Thymus (tissue), 14 donors: ENCODE measurements at places on chromosomes 16 and 17.
A peak's percentile ranks its signal among the peaks of the same experiment; 100 is the strongest.

DNA sequence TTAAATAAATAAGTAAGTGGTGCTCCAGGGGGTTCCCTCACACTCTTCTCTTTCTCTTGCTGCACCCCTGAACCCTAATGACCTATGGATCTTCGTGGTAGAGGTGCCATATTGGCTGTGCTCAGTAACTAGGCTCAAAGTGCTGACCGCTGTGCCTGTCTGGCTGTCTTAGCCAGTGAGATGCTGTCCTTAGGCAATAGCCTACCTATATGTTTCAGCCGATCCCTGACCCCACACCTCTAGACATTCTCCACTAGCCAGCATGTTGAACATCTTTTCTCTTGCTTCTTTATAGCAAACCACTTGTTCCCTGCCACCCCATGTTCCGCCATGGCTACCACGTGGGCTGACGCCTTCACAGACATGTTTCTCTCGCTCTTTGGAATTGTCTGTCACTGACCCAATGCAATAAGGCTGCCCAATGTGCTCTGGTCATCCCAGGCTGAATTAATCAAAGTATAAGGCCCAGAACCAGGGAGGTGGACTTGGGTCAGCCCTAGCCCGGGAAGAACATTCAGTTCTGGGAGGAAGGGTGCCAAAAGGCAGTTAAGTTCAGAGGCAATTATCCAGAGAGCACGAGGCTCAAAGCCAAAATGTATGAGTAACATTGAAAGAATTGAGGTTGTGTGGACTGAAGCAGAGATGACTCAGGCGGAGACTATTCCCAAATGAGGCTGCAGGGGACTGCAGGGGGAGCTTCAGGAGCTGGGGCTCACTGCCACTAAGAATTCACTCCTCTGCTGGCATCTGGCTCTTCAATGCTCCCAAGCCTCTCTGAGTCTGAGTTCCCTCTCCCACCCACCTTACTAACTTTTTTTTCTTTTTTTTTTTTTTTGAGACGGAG, 28.7 kb upstream of the TNRC6A start:
- DNase-seq: no peak

DNA sequence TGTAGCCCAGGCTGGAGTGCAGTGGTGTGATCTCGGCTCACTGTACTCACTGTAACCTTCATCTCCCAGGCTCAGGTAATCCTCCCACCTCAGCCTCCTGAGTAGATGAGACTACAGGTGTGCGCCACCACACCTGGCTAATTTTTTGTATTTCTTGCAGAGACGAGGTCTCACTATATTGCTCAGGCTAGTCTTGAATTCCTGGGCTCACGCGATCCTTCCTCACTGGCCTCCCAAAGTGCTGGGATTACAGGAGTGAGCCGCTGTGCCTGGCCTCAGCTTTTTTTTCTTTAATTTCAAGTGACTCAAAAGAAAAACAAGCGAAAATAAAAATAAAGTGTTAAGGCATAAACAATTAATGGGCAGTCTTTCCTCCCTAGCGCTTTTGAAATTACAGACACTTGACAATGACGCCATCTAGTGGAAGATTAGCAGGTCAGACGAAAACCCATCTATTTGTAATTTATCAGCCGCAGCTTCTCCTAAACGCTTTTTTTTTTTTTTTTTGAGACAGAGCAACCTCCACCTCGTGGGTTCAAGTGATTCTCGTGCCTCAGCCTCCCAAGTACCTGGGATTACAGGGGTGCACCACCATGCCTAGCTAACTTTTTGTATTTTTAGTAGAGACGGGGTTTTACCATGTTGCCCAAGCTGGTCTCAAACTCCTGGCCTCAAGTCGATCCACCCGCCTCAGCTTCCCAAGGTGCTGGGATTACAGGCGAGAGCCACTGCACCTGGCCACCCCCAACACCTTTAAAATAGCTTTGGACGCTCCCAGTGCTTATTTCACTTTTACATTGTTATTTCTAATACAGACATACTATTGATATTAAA, 28.1 kb upstream of the PECAM1 start:
- DNase-seq: peak; percentile 77

GRCh38 chr17:64148017-64148631, 18.2 kb upstream of the ERN1 start:
- no peak for DNase-seq

- no peak for DNase-seq
Observed at GRCh38 chr17:11140043-11140442, 101.0 kb upstream of the SHISA6 start.

GRCh38 chr17:81733507-81734404, 21.7 kb downstream of the SLC25A10 start:
- peak; percentile 45 for DNase-seq

- no peak for DNase-seq
Observed at GRCh38 chr17:72125226-72125651, 4.4 kb downstream of the SOX9 start.

- DNase-seq: no peak
Observed at GRCh38 chr16:75461575-75461974, 2.9 kb downstream of the TMEM170A start.

- DNase-seq: no peak
Observed at GRCh38 chr16:53695070-53695469, 8.6 kb downstream of the RPGRIP1L start.

GRCh38 chr16:47488051-47488450, 26.9 kb downstream of the PHKB start:
- DNase-seq: no peak

GRCh38 chr16:8660841-8661301, 13.5 kb upstream of the ABAT start:
- DNase-seq: peak; percentile 37

DNA sequence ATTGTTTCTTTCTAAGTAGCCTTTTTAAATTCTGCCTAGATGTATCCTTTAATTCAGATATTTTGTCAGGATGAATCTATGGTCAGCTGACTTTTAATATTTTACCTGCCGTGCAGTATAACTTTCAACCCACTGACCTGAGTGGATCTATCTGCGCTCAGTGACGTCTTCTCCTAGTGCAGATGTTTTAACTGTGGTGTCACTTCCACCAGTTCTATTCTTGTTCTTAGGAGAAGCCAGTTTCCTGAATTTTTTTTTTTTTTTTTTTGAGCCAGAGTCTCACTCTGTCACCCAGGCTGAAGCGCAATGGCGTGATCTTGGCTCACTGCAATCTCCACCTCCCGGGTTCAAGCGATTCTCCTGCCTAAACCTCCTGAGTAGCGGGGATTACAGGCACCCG, 5.0 kb upstream of the TM4SF5 start:
- DNase-seq: no peak

DNA sequence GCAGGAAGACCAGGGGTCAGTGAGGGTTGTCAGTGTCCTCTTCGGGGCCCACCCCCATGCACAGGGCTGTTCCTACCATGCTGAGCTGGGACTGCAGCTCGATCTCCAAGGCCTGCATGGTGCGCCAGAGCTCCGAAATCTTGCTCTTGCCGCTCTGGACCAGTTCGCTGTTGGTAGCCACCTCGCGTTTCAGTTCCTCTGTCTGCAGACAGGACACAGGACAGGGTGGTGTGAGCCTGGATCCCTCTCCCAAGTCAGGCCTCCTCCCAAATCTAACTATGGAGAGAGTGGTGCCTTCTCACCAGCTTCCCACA, 90.9 kb downstream of the GOSR1 start:
- no peak for DNase-seq

DNA sequence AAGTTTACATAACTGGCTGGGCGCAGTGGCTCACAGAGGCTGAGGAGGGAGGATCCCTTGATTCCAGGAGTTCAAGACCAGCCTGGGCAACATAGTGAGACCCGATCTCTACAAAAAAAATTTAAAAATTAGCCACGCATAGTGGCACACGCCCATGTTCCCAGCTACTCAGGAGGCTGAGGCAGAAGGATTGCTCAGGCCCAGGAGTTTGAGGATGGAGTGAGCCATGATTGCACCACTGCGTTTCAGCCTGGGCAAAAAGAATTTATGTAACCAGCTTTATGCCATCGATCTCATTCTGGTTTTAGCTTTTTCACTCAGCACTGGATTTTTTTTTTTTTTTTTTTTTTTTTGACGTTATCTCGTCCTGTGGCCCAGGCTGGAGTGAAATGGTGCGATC, 9.1 kb upstream of the CD300E start:
- DNase-seq: no peak

DNA sequence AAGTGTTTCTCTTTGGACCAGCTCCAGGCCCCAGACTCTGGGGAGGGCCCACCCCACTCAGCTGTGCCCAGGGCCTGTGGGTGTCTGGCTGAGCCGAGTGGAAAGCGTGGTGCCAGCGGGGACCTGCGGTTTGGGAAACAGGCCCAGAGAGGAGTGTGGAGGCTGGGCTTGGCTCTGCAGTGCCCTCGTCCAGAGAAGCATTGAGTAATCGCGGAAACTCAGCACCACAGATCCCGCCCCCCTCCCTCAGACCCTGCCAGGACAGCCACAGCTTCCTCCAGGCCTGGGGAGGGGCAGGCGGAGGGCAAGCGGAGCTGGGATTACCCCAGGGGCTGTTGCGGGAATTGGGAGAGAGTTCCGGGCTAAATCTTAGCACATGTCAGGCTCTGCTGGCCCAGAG, 14.6 kb upstream of the PITPNA start:
- no peak for DNase-seq

DNA sequence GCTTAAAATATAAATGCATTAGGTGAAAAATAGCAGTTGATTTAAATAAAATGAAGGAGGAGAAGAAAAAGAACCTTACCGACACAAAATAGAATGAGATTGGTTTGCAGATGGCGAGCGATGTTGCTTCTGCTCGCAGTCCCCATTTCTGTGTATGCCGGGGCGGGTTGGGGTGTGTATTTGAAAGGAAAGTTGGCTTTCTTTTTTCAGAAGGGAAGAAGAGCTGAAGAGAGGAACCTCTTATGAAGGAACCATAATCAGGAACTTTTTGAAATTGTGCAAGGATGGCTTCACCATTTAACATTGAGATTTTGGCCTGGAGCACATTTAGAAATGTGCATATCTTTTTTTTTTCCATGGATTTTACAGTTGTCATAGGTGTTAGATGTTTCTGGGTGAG, at the start of gene IGSF6:
TSS of gene IGSF6 (minus strand) at position 156 of the 400 bp plus-strand sequence. CDS start at position 146, 10 bp downstream.
- no peak for DNase-seq

DNA sequence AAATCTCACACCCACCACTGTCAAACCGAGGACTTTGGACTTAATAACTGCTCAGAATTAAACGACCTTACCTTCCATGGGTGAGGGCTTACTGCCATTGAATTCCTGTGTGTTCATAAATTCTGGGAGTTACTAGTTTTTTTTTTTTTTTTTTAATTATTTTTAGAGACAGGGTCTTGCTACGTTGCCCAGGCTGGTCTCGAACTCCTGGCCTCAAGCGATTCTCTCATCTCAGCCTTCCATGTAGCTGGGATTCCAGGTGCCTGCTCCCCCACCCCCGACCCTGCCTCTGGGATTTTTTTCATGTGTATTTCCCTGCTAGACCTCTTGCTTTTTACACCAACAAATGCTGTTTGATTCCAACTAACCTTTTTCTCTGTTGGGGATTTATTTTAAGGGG, 14.9 kb upstream of the CD300A start:
- DNase-seq: no peak

DNA sequence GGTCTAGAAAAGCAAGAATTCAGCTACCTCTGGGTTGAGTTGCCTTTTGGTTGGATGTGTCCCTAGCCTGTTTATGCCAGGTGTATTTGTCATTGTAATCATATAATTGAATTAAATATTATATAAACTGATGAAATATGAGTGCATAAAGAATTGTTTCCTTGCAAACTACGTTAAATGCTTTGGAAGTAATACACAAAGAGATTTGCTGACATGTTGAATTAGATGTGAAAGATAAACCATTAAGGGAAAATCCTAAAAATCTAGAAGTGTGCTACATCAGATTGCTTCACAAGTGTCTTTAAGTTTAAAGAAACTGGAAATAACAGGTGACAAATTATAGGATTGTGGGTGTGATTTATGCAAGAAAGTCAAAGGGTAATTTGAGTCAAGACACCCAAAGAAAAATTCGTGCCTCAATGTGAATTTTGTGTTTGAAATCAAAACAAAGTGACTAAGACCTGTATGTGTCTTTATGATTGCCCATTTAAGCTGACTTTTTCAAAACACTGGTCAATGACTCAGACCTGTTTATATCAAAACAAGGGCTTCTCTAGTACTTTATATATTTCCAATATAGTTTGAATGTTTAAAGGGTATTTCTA, 5.1 kb upstream of the PYY start:
- no peak for DNase-seq

DNA sequence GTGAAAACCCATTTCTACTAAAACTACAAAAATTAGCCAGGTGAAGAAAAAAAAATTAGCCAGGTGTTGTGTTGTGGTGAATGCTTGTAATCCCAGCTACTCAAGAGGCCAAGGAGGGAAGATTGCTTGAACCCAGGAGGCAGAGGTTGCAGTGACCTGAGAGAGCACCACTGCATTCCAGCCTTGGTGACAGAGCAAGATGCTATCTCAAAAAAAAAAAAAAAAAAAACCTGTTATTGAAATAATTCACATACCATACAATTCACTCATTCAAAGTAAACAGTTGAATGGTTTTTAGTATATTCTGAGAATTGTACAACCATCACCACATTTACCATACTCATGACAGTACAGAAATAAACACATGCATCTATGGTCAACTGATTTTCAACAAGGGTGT, 31.0 kb downstream of the ZNRF1 start:
- no peak for DNase-seq

DNA sequence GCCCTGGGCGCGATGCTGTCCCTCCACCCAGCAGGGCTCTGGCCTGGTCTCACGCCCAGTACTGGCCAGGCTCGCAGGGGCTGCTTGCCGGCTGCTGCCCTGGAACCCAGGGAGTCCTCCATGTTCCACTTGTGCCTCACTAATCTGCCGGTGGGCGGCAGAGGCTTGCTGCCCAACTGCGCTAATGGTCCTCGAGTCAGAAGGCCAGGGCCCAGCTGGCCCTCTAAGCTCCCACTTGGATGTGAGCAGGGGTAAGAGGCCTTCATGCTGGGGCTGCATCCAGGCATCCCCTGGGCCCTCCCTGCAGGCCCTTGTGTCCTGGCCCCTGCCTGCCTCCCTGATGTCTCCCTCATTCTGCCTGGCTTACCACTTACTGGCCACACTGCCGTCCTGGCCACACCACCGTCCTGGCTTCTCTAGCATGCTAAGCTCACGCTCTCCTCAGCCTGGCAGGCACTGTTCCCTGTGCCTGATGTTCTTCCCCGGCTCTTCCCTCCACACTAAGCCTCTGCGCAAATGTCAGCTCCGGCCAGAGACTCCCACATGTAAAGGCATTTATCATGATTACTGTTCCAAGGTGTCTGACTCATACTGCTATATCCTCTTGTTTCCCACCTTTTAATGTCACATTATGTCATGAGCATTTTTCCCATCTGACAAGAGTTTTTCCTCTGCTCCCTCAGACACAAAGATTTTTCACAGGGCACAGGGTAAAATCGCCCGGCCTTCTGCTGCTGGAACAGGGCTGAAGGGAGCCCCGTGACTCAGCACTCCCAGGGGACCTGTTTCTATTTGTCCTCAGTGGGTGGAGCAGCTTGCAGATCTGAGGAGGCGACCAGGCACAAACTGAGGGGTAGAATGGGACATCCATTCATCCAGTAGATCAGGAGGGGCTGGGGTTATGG, 15.9 kb downstream of the B9D1 start:
- no peak for DNase-seq
